ENCODE measurements at places on chromosomes 5 and 9.
A peak's percentile ranks its signal among the peaks of the same experiment; 100 is the strongest.

- DNase-seq, result peak; percentile 14
Measured at GRCh38 chr5:30401479-30402058, 791.9 kb upstream of the CDH6 start.

GRCh38 chr5:90886381-90886780, 327.8 kb downstream of the ADGRV1 start:
- no peak for DNase-seq

GRCh38 chr9:109328978-109329637, 8.2 kb upstream of the EPB41L4B start:
- DNase-seq, result no peak

DNA sequence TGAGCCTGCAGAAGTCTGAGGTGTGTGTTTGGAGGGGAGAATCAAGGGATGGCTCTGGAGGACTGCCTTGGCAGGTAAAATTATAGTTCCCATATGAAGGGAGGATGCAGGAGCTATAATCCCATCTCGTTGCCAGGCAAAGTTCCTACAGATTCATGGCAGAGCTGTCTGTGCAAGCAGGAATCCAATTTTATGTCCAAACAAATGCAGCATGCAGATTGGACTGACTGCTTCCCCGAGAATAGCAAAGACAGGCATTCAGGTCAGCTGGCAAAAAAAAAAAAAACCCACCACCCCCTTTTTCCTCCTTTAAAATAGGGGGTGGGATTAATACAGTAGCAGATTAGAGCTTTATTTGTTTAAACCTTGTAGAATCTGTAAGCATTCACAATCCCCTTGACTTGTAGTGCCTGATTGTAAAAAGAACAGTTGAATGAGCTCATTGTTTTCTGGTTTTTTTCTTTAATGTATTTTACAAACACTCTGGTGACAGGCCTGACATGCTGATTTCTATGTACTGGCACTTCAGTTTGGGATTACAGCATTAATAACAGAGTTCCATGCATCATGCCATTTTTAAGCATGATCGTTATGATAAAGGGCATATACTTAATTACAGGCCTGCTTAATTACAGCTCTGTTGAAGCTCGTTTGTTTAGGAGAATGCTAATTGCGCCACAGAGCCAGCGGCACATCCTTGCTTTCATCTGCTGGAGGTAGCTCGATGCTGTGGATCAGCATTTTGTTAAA, 141.4 kb upstream of the LMX1B start:
- DNase-seq, result no peak

GRCh38 chr5:23411200-23411599, 96.2 kb upstream of the PRDM9 start:
- no peak for DNase-seq

DNA sequence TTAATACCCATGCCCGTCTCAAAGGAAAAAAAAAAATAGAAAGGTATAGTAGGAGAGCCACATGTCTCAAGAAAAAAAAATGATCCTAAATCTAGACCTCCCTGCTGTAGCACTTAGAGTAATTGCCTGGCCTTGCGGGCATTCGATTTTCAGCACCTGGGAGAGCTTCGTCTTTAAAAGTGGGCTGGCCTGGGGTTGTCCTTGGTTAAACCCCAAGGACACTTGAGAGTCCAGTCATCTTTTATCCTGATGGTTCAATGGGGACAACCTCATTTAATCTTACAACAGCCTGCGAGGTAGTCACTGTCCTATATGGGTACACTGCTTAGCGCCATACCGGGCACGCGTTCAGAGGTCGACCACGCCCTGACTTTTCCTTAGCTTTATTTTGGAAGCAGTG, 60.1 kb downstream of the MAT2B start:
- DNase-seq, result no peak

DNA sequence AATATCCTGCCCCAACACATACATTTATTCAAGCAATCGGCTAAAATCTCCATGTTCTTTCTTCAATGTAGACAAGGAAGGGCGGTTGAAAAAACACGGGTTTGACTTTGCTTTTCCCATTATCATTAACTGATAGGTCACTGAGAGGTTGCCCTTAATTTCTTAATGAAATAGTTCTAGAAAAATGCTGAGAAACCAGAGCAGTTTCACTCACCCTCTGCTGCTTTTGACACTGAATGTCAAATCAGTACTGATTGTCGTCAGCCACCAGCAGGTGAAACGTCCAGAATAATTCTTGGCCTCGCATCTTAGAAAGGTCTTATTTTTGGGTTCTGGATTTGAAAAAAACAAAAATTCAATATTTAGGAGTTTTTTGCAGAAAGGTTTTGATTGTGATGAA, 8.1 kb downstream of the IL12B start:
- DNase-seq, result no peak

DNA sequence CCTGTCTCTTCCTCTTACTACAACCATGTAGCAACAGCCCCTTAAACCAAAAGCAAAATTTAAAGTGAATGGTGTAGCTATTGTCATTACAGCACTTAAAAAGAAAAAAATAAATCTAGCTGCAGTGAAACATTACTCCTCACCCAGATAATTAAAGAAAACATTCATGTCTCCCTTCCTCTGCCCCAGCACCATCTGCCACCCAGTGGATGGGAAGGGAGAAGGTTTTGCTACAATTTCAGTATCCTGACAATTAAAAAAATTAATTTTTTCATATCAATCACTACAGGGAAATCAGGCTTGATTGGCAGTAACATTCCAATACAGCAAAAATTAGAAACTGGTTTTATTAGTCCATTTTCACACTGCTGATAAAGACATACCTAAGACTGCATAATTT, 147.4 kb upstream of the PUM3 start:
- no peak for DNase-seq

DNA sequence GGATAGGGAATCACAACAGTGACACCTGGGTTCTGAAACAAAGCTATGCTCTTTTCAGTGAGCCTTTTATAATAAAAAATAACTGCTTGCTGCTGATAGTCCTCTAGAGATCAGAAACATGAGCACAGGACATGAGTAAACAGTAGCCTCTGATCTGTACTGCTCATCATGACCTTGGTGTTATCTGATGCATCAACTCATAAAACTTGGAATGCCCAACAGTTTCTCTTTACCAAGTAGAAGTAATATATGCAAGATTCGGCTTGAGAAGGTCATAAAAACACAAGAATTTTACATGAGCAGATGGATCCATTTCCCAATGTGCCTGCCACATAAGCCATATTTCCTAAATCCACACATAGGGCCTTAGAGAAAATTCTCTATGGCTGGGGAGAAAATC, 318.3 kb upstream of the GRAMD2B start:
- DNase-seq, result no peak

- DNase-seq, result no peak
Measured at GRCh38 chr5:14410394-14411201, 171.0 kb upstream of the OTULINL start.

DNA sequence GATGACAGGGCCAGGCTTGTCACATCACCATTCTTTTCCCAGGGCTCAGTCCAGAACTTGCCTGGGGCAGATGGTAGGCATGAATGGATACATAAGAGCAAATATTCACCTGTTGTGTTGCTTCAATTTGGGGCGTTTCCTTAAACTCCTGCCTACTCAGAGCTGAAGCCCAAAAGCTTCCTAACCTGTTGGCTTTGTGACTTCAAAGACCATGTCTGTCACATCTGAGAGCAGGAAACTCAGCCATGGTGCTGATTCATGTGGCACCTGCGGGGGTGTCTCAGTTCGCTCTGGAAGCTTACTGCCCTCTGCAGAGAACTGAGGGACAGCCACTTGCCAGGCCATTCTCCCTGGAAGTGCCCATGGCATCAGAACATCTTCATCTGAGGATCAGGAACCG, 246.6 kb downstream of the HSPA4 start:
- DNase-seq, result no peak

- no peak for DNase-seq
Measured at GRCh38 chr5:150787656-150788055, 9.1 kb downstream of the SMIM3 start.

DNA sequence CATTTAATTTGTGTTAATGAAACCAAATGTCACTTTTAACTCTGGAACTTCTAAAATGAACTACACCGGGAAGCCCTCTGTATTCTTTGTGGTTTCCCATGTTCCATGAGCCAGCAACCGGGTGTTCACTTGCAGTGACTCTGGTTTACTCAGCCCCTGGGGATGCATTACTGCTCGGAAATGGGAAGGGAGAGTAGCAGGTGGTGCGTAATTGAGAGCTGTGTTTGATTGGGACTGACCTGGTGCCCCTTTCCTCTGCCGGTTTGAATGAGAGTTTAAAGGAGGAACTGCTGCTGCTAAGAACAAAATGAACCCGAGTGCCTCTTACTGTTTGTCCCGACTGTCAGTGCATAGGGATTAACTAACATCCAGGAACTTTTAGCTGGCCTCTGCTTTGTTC, 100.1 kb upstream of the DHFR start:
- no peak for DNase-seq

GRCh38 chr9:99634186-99634585, 187.5 kb upstream of the NR4A3 start:
- no peak for DNase-seq

- no peak for DNase-seq
Measured at GRCh38 chr9:113621980-113622379, 158.5 kb downstream of the RGS3 start.

DNA sequence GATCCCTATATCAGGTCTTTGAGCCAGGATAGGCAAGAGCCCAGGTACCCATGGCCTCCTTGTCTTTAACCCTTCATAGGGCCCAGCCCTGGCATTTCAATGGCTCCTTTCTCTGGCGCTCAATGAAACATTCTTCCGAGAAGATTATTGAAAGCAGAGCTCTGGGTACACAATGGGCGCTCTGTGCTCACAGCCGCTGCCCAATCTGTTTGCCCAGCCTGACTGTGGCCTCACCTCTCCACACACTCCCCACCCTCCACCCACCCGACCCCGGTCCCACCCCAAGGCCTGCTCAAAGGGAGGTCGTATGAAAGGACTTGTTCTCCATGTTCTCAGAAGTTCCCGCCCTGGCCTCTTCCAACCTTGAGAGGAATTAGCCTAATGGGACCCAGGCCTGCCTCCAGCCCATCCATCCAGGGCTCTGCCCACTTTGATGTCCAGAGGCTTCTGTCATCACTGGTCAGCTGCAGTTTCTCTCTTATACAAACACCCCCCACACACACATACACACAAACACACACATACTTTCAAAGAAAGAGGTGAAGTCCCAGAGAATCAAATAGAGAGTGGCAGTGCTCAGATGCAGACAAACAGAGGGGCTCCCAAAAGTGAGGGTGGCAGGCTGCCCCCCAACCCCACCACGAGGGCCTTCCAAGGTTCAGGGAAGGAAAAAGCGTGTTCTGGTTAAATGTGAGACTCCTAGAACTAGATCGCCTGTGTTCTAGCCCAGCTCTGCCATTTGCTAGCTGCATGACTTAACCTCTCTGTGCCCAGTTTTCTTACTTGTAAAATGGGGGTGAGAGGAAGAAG, 5.1 kb upstream of the ARSI start:
- DNase-seq, result no peak

GRCh38 chr9:6641561-6641960, 4.0 kb downstream of the GLDC start:
- no peak for DNase-seq

DNA sequence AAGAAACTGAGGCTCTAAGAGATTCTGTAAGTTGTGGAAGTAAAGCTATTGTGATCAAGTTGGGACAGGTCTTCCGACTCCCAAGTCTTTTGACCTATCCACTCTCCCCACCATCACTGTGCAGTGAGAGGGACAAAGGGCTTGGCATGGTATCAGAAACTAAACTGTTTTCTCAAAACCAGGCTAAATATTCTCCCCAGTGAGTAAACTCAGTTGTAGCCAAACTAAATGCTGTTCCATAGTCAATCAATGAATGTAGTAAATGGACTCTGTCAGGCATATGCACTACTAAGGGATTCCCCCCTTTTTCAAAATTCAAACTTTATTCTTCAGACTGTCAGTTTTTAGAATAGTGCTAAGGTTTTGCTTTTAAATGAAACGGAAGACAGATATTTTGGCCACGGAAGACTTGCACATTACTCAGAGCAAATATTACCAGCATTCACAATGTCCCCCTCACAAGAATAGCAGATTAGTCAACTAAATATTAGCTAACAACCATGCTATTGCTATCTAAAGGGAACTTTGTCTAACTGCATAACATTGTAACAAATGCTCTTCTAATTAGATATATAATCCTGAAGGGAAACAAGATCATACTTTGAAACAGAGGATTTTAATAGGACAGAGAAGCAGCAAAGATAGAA, 7.1 kb downstream of the PRKAA1 start:
- no peak for DNase-seq

- no peak for DNase-seq
Measured at GRCh38 chr9:114465906-114466900, 39.1 kb downstream of the WHRN start.

- no peak for DNase-seq
Measured at GRCh38 chr9:88379352-88379751, 8.9 kb upstream of the SPIN1 start.

GRCh38 chr5:115330830-115331229, 34.4 kb upstream of the CCDC112 start:
- no peak for DNase-seq

DNA sequence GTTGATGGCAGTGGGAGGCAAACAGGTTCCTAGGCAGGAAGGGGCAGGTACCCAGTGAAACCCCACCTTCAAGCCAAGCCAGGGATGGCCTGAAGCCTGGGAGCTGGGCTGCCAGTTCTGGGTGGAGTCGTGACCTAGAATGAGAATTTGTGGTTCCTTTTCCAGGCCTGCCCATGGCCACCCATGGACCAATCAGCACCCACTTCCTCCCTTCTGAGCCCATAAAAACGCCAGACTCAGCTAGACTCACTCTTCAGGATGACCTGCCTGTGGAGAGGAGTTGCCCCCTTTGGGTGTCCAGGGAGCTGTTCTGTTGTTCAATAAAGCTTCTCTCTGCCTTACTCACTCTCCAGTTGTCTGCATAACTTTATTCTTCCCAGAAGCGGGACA, 144.0 kb upstream of the MRPS30 start:
- no peak for DNase-seq

GRCh38 chr5:77892061-77893010, 116.2 kb upstream of the TBCA start:
- no peak for DNase-seq

DNA sequence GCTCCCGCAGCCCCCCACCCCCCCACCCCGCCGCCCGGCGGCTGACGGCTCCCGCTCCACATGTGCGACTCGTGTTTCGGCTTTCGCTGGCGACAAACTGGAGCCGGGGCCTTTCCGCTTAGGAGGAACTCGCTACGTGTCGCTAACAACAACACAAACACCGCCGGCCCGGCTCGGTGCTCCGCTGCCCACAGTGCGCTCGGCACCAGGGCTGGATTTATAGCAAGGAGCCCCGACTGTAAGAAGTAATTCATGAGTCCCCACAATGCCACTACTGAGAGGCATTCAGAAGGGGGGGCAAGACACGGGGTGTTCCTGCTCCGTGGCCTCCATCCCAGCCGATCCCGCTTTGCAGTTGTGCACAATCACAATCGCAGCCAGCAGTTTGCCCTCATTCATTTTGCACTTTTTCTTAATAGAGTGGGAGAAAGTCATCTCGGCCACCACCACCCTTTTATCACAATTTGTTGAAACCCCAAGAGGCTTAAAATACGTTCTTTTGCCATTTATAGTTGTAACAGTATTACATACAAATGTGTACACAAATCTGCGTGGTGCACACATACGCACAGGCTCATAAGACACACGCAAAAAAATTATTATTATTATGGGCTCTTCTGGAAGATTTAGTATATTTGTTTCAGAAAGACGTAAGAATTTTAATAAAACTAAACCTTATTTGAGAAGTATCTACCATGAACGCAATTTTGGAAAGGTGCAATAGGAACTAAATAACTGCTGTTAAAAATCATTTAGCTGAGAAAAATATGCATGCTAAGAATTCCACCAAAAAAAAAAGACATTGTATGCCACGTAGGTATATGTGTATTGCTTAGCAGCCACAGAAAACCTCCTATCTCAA, 48.1 kb downstream of the EBF1 start:
- DNase-seq, result no peak

All from putamen (tissue), 1 donor.